ENCODE measurements at places on chromosomes 3 and 15. TPM values are rescaled to one million over a fixed set of nuclear protein-coding genes. Genes with fewer than 3 reads are reported as not detected.

The EFHB gene
- total RNA-seq: 1.3 TPM

The MNS1 gene
- 0.82 TPM for total RNA-seq

The TMEM158 gene
- 0.11 TPM for total RNA-seq

The GABRB3 gene
- not detected for total RNA-seq

The MAP6D1 gene
- total RNA-seq: 3.8 TPM

The OSTN gene
- total RNA-seq: not detected

The CPNE9 gene
- not detected for total RNA-seq

The WWTR1 gene
- total RNA-seq: 0.98 TPM

The ARGFX gene
- not detected for total RNA-seq

The HIGD2B gene
- 0.27 TPM for total RNA-seq

The SSR3 gene
- 175 TPM for total RNA-seq

The A4GNT gene
- total RNA-seq: not detected

The PCOLCE2 gene
- not detected for total RNA-seq

The TUSC7 gene
- not detected for total RNA-seq

The CDHR4 gene
- not detected for total RNA-seq

The LRRK1 gene
- 0.79 TPM for total RNA-seq

DNA sequence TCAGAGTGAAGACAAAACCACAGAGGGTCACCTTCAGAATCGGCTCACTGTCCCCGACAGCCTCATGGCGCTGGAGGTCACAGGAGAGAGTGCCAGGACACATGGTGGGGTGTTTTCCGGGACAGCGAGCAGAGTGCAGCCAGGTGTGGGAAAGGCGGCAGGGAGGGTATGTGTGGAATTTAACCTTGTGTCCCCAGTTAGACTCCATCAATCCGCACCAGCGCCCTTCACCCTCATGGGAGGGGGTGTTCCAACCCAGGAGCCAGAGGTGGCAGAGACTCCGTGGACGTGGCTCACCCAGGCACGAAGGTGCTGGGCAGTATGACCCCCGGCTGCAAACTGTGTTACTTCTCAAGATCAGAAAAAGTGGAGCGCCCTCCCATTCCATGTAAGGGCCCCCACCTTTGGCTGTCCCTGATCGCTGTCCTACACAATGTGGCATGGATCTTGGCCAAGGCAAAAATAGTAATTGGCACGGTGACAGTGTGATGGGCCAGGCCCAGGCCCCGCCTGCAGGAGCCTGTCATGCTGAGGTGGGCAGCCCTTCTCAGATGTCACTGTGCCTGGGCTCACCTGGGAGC lies 190.3 kb downstream of the XXYLT1 start:
- H3K27ac ChIP-seq: no peak overlapping the region
- H3K4me3 ChIP-seq: no peak overlapping the region
- no peaks in the 10 kb centered on the region for H3K36me3 ChIP-seq
- no peak for DNase-seq

- no peaks in the 10 kb centered on the region for H3K4me1 ChIP-seq
- H3K27ac ChIP-seq: no peak overlapping the region
- DNase-seq: no peak
- no peaks in the 10 kb centered on the region for H3K27me3 ChIP-seq
- H3K36me3 ChIP-seq: no peaks in the 10 kb centered on the region
Measured at GRCh38 chr3:74676-75243, 121.8 kb upstream of the CHL1 start.

GRCh38 chr15:62773369-62774165 lies 269.0 kb upstream of the TPM1 start:
- no peak for DNase-seq
- no peaks in the 10 kb centered on the region for H3K36me3 ChIP-seq
- H3K4me1 ChIP-seq: no peaks in the 10 kb centered on the region
- no peaks in the 10 kb centered on the region for H3K27me3 ChIP-seq

DNA sequence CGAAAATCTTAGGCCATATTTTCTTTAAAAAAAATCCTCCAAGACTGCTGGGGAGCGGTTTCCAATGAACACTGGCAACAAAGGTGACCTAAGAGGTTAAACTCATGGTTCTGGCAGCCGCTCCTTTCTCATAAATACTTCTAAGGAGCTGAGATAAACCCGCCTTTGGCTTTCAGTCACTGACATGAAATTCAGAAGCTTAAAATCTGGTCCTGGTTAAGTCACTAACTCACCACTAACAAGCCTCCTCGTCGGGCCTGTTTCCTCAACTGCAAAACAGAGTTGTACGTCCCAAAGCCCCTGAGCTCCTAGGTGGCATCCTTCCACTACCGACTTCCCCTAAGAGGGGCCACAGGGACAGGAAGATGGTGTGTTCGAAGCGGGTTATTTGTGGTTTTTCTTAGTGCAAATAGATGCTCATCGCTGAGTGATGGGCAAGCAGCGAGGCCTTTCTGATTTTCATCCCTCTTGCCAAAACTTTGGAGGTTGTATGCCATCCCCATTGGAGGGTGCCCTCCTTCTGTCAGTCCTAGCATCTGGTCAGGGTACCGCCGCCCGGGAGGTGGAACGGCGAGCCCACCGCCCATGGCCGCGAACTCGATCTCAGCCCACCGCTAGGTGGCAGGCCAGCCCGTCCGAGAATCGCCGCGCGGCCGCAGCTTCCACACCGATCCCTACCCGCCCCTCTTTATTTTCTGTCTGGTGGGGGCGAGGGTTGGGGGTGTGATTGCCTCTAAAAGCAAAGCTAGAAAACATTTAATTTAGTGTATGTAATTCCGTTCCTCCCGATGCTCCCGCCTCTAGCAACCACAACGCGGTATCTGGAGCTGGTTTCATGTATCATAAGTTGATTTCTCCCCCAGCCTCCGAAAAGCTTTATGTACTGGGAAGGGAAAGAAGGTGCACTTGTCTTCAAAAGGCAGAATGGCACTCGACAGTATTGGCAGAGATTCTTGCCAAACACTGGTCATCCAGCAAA lies 4.6 kb downstream of the BCL6 start:
- H3K36me3 ChIP-seq: no peaks in the 10 kb centered on the region
- peaks cover 30% of the 10 kb centered on the region for H3K4me1 ChIP-seq
- no peaks in the 10 kb centered on the region for H3K27me3 ChIP-seq
- peak; percentile 58 for DNase-seq
- H3K27ac ChIP-seq: peak overlapping the region; percentile 66

DNA sequence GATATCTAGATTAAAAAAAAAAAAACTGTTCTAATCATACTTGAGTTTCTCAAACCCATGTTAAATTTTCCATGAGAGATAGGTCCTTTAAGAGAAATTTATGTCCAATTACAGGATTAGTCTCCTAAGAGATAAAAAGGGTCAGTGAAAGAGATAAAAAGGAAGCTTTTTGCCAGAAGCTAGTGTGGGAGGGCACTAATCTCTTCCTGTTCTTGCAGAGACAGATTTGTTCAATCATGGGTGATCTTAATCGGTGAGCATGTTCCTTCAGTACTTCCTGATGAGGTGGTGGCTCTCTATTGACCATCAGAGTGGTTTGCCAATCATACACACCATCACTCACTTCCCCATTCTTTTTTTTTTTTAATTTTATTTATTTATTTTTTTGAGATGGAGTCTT lies 16.9 kb upstream of the LPP start:
- no peaks in the 10 kb centered on the region for H3K4me1 ChIP-seq
- no peak for DNase-seq
- no peak overlapping the region for H3K27ac ChIP-seq
- H3K4me3 ChIP-seq: no peak overlapping the region

DNA sequence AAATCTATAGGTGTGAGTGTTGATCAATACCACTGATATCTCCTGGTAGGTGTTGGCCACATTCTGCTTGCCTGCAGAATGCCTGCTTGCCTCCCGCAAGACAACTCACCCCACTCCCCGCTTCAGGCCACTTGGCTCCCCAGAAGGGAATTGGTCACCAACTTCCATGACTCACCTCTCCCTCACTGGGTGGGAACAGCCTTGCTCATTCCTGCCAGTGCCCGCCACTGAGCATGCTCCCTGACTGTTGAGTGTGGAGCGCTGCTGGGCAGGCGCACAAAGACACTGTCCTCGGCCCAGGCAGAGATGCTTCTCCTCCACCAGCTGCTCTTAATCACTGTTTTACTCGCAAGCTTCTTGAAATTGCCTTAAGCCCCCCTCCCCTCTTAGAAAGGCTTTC lies 57.3 kb upstream of the PPP2R3A start:
- H3K4me1 ChIP-seq: no peaks in the 10 kb centered on the region
- no peaks in the 10 kb centered on the region for H3K27me3 ChIP-seq
- H3K27ac ChIP-seq: no peak overlapping the region
- no peak overlapping the region for H3K4me3 ChIP-seq
- DNase-seq: no peak
- no peaks in the 10 kb centered on the region for H3K36me3 ChIP-seq

DNA sequence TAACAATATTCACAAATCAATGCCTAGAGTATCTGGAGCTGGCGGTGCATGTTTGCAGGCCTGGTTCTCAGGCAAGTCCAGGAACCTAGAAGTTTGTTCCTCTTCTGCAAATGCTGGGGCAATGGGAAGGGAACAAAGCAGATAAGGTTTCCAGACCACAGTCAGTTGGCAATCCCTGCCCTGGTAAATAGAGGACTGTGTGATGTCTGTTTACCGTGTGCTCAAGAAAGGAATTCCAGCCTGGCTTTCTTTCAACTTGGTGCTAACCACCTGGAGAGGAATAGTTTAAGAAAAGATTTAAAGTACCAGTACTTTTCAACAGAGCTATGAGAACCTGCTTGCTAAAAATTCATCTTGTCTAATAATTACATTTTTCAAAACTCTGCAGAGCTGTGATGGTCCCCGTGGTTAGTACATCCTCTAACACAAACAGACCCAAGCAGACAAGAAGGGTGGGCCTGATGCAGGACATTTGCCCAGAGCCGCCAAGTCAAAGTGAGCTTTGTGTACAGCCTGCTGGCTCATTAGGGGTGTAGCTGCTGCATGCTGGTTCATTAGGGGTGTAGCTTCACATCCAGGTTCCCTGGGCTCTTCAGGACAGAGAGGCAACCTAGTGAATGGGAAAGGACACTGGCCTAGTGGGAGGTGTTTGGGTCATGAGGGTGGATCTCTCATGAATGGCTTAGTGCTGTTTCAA lies 220.5 kb downstream of the SQOR start:
- H3K27ac ChIP-seq: no peak overlapping the region
- DNase-seq: no peak
- H3K27me3 ChIP-seq: no peaks in the 10 kb centered on the region
- H3K4me3 ChIP-seq: no peak overlapping the region

DNA sequence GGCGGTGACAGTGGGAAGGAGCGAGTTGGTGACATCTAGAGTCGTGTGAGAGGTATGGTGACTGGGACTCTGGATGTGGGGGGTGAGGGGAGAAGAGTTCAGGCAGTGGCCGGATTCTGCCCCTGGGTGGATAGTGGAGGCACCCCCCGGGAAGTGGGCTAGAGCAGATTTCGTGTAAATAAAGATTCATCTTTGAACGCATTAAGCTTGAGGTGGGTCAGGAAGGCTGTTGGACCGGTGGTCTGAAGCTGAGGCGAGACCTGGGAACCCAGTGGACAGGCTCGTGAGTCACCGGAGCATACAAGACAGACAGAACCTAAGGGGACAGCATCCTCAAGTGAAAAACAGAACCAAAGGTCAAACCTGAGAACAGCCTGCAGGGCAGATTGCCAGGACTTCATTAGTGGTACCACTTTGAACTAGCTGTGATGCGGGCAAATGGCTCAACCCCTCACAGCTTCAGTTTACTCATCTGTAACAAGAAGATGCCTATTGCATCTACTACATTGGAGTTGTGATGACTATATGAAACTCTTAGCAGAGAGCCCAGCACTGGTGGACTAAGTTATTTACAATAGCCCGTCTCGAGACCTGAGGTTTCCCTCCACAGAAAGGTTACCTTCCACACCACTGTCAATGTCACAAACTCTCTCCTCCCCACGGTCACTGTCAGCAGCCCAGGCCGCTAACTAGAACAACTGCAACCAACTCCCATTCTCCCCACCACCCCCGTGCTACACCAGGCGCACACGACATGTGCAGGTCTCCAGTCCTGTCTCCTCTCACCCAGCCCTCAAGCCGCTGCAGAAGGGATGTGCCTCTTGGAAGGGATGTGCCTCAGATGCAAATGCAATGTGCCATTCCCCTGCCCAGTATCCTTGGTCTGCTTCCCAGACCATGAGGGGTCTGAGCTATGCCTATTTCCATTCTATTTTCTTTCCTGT lies 901 bp upstream of the CLN6 start:
- peak overlapping the region; percentile 72 for H3K27ac ChIP-seq
- H3K4me3 ChIP-seq: peak overlapping the region; percentile 90
- no peak for DNase-seq
- H3K36me3 ChIP-seq: no peaks in the 10 kb centered on the region

- no peak overlapping the region for H3K27ac ChIP-seq
- no peak for DNase-seq
- no peaks in the 10 kb centered on the region for H3K36me3 ChIP-seq
- no peaks in the 10 kb centered on the region for H3K4me1 ChIP-seq
- H3K4me3 ChIP-seq: no peak overlapping the region
Measured at GRCh38 chr15:96171853-96172296, 158.6 kb upstream of the NR2F2 start.

- DNase-seq: peak; percentile 63
- H3K4me1 ChIP-seq: peaks cover 47% of the 10 kb centered on the region
- no peaks in the 10 kb centered on the region for H3K36me3 ChIP-seq
- no peaks in the 10 kb centered on the region for H3K27me3 ChIP-seq
Measured at GRCh38 chr15:67065531-67066005, at the start of gene SMAD3. TSS of gene SMAD3 (plus strand) at chr15:67065602. CDS start at chr15:67066155, 553 bp downstream.

DNA sequence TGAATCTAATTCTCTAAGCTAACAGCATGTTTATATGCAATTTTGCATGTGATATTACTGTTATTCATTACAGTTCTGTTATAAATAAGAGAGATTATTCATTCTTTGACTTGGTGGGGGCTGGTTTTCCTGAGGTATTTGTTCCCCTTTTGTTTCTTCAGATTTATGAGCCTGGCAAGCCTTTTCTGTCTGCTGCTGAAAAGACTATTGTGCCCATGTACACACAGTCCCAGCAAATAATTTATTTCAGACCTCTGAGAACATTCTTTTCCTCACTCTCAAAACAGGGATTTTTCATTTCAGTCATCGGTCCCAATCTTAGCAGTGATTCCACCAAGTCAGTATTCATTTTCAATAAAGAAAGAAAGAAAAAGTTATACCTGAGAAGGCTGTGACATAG lies 716.8 kb downstream of the NSUN3 start:
- no peak overlapping the region for H3K4me3 ChIP-seq
- H3K27me3 ChIP-seq: no peaks in the 10 kb centered on the region

GRCh38 chr3:193677734-193678133 lies 84.7 kb downstream of the OPA1 start:
- no peak for DNase-seq
- H3K27ac ChIP-seq: no peak overlapping the region
- no peaks in the 10 kb centered on the region for H3K36me3 ChIP-seq
- no peaks in the 10 kb centered on the region for H3K4me1 ChIP-seq
- no peak overlapping the region for H3K4me3 ChIP-seq

DNA sequence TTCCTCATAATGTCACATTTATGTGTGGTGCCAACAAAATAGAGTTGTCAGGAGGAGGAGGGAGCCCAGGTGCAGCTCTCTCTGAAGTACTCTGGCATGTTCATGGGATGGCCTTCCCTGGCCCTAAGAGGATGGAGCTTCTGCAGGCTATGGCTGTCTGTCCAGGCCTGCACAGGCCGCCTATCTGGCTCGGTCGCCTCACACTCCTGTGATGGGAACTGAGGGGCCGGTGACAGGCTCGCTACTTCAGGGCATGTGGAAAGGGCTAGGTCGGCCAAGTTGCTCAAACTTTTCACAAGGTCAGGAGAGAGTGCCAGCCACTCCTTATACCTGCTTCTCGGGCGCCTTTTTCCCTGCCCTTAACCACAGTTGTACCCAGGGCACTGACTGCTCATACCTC lies 51.1 kb downstream of the SOX14 start:
- DNase-seq: no peak
- H3K4me3 ChIP-seq: no peak overlapping the region
- no peaks in the 10 kb centered on the region for H3K27me3 ChIP-seq

- DNase-seq: no peak
- H3K4me3 ChIP-seq: no peak overlapping the region
- no peaks in the 10 kb centered on the region for H3K36me3 ChIP-seq
- no peak overlapping the region for H3K27ac ChIP-seq
Measured at GRCh38 chr15:66232267-66232625, 21.3 kb downstream of the MEGF11 start.
